ENCODE measurements at places on chromosomes 5 and 9.

GRCh38 chr9:134053941-134054761 lies 13.7 kb downstream of the BRD3 start:
- no peak for DNase-seq

DNA sequence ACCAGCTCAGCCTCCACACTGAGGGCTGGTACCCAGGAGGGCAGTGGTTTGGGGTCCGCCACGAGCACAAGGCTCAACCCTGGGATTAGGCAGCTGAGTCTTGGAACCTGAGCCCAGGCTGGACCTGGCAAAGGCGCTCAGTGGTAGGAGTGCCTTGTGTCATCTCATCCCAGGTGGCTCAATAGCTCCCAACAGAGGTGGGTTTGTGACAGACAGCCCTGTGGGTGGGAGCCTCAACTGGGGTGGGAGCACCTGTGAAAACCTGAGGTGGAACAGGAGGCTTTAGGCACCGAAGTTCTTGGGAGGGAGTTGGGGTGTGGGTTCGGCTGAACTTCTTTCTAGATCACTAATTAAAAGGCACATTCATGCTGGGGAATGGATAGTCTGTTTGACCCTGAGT lies 35.2 kb upstream of the SMU1 start:
- no peak for DNase-seq

DNA sequence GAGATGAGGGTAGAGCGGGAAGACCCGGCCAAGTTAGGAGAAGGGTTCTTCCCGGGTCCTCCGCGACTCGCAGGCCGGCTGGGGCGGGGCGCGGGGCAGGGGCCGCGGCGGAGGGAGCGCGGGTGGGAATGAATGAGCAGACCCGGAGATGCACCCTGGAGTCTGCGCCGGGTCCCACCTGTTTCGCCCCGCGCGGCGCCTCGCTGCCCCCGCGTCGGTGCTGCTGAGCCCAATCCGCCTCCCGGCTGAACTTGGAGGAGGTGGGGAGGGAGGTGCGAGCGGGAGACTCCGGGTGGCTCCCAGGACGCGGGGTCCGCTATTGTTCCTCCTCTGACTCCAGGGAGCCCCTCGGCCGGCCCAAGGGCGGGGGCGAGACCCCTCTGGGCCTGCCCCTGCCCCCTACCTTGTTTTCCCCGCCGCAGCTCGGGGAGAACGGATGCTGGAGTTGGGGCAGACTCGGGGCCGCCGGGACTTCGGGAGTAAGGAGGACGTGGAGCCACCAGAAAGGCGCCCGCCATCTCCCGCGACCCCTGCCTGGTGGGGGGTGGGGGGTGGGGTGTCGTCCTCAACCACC lies 659 bp downstream of the RAI14 start:
- DNase-seq = peak; percentile 18

DNA sequence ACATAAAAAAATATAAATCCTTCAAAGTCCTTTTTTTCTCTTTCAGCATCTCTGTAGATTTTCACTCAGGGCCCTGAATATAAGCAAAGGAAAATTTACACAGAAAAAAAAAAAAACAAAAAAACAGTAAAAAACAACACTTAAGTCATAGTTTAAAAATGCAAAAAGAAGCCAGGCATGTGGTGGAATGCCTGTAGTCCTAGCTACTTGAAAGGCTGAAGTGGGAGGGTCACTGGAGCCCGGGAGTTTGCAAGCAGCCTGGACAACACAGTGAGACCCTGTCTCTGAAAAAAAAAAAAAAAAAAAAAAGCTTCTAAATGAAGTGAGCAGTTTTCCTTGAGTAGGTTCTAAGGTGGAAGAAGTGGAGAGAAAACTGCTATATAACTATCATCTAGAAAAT lies 55.0 kb upstream of the BNC2 start:
- no peak for DNase-seq

DNA sequence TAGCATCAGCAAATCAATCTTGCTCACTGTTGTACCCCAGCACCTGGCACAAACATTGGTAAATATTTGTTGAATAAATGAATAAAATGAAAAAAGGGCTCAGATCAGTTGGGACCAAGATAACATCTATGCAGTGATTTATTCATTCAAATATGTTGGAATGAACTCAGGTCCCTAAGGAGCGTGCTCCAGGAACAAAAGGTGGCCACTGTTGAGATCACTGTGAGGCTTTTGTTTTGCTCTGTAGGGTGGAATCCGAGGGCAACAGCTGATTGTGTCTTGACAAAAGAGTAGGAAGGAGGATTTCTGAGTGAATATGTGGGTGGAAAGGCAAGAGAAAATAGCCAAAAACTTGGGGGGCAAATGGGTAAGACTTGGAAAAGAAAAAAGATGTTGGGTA lies 89.7 kb downstream of the PPP2R2B start:
- DNase-seq = no peak

Data from activated CD4-positive, alpha-beta T cell treated with anti-CD3 and anti-CD28 coated beads, Interleukin-2, amount 50 U/mL, for 48 hours (primary cell).